ENCODE measurements at places on chromosomes 6 and 20. TPM values are rescaled to one million over a fixed set of nuclear protein-coding genes. Genes with fewer than 3 reads are reported as not detected.

RBL1 gene
- 6.9 TPM for total RNA-seq

DNA sequence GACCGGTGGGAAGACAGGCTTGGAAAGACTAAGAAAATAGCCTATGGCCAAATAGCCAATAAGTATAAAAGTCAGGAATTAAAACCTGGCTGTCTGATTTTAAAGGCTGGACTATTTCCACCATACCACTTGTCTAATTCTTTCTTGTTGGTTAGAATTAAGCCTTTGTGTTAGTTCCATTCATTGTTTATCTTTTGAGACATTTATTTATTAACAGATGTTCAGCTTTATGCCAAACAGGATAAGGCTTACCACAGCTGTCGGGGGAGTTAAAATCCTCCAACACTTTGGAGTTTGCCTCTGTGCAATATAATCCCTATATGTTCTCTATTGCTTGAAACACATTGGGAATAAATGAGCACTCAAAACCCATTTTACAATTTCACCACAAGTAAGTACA, 208.3 kb downstream of the TMEM200A start:
- no peak overlapping the region for H3K4me3 ChIP-seq
- no peaks in the 10 kb centered on the region for H3K27me3 ChIP-seq
- H3K4me1 ChIP-seq, result no peaks in the 10 kb centered on the region
- no peak for DNase-seq

PRR18 gene
- not detected for total RNA-seq

- no peaks in the 10 kb centered on the region for H3K27me3 ChIP-seq
- no peak overlapping the region for H3K27ac ChIP-seq
- no peak overlapping the region for H3K4me3 ChIP-seq
- no peak for DNase-seq
- no peaks in the 10 kb centered on the region for H3K4me1 ChIP-seq
Observed at GRCh38 chr20:25285856-25286798, 38.2 kb downstream of the PYGB start.

EPHA7 gene
- total RNA-seq, result 4.4 TPM

DNA sequence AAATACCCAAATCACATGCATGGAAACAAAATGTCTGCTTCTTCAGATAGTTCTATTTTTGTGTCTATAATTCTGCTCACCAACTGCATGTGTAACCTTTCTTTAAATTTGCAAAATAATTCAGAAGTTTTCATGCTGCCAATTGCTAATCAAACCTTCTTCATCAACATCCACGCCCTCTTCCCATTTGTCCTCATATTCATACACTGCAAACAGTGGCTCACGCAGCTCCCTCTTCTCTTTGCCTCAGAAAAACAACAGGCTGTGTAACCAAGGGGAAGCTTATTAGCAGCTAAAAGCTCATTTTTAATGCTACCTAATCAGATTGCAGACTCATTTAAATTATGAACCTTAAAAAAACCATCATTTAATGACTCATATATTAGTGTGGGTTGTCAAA, 555.0 kb upstream of the EPHA7 start:
- no peak overlapping the region for H3K27ac ChIP-seq
- no peak for DNase-seq
- no peaks in the 10 kb centered on the region for H3K27me3 ChIP-seq
- H3K4me3 ChIP-seq, result no peak overlapping the region
